Tongue (tissue), 3 donors: ENCODE measurements at places on chromosomes 4 and X.
A peak's percentile ranks its signal among the peaks of the same experiment; 100 is the strongest.

DNA sequence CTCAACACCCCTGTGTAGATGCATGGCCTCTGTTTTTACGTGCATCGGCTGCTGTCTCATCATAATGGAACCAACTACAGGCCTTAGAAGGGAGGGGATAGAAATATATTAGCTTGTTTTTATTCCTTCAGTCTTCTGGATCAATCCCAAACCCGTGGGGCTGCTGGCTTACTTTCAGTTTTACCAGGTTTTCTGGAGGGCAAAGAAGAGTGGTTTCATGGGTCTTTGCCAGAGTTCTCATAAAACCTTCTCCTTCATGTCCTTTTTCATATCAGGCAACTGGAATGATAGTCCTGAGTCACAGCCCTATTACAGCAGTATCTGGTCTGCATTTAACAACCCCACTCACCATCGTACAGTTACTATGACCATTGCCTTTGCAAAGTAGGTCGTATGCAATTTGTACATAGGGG, 34.6 kb downstream of the PPP2R2C start:
- DNase-seq: no peak

DNA sequence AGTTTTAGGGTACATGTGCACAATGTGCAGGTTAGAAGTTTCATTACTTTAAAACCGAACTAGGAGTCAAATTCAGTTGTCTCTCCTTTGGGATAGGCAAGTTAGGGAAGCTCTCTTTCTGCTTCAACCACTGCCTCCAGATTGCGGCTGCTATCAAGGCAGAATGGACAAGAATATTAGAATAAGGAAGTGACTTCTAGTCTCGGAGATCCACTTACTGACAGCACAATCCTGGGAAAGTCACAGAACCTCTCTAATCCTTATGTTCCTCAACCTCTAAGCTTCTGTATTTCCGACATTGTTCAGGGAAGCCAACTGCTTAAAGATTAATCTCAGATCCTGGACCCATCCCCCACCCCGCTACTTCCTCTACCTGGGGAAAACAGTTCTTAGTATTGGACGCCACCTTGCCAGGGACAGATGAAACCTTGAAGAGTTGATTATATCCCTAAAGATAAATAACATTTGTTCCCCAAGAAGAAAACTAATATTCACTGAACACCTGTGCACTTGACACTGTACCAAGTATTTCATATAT, 2.1 kb downstream of the NUP62CL start:
- DNase-seq: peak; percentile 0

DNA sequence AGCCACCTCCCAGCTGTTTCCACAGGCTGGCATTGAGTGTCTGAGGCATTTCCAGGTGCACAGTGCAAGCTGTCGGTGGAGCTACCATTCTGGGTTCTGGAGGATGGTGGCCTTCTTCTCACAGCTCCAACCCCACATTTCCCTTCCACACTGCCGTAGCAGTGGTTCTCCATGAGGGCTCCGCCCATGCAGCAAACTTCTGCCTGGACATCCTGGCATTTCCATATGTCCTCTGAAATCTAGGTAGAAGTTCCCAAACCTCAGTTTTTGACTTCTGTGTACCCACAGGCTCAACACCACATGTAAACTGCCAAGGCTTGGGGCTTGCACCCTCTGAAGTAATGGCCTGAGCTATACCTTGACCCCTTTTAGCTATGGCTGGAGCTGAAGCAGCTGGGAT, 10.3 kb upstream of the FRMPD4 start:
- no peak for DNase-seq

- no peak for DNase-seq
Measured at GRCh38 chr4:184890499-184890898, 64.7 kb upstream of the ACSL1 start.

DNA sequence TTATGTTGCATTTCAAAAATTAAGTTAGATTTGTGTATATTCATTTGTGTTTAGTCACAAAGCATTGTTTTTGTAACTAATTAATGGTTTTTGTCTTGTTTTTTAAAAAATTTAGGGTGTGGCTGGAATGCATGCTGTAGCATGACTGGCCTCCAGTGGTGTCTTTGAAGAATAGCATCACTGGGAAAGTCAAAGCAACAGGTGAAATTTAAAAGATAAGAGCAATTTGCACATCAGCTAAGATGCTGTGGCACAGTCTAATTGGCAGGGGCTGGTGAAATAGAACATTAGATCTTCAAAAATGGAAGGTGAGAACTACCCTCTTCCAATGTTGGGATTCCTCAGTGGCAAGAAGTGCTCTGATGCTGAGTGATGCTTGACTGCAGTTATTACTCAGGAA, 45.3 kb downstream of the ANK2 start:
- DNase-seq: peak; percentile 33

DNA sequence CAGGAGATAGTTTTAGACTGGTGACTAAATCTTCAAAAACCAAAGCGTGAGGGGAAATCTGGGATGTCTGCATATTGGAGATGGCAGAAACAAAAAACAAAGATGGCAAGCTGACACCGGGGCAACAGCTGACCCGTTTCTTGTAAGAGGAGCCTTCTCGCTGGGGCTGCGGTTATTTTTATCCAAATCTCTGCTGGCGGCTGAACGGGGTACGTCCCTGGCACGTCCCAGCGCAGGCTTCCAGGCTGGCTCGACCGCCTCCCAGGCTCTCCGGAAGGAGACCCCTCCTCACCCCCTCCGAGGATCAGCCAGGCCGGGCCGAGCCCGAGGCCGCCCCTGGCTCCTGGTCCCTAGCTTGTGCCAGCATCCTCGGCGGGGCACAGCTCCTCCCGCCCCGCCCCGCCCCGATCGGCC, 403 bp downstream of the SGCB start:
- peak; percentile 92 for DNase-seq

DNA sequence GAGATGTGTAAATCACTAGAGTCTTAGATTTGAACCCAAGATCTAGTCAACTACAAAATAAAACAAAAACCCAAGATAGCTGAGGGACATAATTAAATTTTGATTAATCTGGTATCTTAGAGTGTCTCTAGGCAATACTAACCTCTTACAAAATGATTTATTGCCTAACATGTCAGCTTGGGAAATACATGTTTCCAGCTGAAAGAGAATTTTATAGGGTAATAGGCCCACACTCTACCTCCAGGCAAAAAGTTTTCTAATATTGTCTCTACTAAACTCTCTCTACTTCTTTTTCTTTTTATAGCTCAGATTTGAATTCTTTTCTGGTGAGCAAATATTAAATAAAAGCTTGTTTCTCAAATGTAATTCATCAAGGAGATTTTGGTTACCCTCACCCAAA, 263.2 kb downstream of the IL15 start:
- no peak for DNase-seq

DNA sequence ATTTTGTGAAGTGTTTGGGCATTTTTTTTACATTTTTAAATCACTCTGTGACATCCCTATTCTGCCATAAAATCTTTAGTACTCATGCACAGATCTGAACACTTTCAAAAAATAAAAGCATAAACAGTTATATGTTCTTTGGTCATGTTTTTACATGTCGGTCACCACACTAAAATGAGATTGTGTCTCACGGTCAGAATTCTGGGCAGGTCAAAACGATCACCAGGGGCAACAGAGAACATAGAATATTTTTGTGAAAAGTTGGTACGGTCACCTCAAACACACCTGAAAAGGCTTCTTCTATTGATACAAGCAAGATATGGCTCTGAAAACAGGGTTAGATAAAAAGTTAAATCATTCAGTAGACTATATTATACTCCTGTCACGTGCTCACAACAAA, 189.1 kb downstream of the PDGFC start:
- no peak for DNase-seq

DNA sequence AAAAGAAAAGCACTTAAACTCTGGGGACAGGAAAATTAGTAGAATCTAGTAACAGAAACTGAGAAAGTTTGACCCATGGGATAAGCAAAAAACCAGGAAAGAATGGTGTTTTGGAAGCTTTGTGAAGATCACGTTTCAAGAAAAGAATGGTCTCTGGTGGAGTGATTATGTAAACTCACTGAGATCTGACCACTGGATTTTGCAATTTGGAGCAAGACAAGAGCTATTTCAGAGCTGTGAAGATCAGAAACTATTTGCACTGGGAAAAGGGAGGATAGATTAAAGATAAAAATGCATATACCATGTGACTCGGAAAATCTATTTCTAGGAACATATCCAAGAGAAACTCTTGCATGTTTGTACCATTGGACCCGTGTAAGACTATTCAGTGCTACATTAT, 4.3 kb downstream of the TMPRSS11D start:
- no peak for DNase-seq

DNA sequence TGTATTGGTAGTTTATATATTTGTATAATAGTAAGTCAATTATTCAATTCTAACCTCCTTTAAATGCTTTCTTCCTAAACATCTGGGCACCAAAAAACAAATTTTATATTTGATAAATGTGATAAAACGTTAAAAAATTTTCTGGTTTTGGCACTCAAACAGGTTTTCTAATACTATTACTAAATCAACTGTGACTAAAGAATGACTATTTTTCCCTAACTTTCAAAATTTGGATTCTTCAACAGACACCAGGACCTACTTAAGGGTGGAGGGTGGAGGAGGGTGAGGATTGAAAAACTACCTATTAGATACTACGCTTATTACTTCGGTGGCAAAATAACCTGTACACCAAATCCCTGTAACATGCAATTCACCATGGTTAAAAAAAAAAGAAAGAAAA, 555.5 kb downstream of the IL15 start:
- DNase-seq: no peak

GRCh38 chrX:136214551-136214950, 36.6 kb downstream of the MAP7D3 start:
- no peak for DNase-seq

DNA sequence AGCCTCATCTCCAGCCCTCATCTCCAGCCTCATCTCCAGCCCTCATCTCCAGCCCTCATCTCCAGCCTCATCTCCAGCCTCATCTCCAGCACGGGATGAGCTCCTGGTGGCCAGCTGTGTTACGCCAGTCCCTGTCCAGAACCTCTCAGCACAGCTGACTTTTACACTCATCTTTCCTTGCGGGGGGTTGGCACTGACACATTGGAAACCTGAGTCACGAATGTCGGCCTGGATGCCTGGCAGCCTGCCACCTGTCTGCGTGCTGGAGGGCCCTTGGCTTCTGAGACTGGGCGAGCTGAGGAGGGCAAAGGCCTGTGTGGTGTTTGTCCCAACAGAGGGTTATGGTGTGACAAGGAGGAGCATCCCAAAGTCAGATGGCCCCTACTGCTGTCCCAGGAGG, 66.1 kb upstream of the HGFAC start:
- peak; percentile 51 for DNase-seq

DNA sequence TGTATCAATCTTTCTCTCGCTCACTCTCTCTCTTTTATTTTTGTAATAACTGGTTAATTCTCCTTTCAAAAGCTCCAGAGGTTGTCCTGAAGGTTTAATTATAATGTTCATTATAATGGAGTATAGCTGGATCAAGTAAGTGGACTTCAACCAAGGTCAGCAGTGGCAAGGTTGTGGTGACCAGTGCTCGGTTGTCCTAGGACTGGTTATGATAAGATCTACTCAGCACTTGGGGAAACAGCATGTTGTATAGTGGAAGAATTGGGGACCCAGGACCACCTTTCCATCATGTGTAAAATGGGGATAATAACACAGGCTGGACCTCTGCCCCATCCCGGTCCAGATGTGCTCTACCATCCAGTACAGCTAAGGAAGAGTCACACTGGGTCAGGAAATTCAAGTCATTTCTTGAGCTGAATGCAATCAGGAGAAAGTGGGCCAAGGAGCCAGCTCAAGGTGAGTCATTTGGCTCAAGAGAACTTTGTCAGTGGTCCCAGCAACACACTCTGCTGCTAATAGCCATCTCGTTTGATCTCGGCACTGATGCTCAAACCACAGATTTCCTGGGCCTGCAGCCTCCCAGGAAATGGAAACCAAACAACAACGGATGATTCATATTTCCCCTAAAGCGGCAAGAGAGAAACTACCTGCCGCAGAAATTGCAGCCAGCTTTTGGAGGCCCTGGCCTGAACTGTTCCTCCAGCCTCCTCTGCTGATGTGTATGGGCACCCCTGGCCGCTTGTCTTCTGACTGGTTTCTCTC, 123.6 kb upstream of the RBPJ start:
- no peak for DNase-seq

- DNase-seq: no peak
Measured at GRCh38 chr4:14234307-14234706, 606.8 kb upstream of the BOD1L1 start.

DNA sequence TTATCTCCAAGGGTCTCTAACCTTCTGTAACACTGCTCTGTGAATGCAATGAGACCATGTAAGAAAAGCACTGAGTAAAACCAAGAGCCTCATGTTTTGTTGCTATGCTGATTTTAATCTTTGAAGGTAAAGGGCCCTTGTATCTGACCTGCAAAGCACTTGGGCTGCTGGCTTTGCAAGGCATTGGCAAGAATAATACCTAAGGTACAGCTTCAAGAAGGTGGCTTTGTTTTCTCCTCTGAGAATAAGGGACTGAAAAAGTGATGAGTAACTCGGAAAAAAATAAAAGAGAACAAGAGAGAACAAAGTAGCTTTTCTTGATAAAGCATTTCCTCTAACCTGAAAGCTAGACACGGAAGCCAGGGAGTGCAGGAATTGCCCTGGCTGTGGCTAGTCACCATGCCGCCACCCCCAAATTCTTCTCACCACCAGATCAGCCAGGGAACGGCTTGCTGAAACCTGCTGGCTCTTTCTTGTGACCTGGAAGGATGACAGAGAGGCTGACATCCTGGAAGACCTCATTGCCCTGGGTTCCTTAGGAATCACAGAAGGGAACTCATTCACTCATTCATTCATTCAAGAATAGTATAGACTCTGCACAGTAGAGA, 41.8 kb upstream of the HS3ST1 start:
- no peak for DNase-seq

DNA sequence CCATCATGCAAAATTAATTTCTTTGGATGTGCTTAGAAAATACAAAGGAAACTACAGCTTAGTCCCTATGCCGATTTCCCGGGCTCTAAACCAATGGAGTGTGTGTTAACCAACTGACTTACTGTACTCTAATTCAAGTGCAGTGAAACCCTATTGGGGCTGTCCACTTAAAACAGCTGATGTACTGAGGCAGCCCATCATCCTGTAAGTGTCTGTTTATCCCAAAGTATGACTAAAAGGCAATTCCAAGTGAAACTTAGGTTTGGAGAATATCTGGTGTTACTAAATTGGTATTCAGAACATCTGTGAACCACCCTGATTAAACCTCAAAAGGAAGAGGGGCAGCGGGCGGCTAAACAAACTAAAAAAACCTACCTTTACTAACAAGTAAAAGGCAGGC, 79.7 kb downstream of the GATB start:
- no peak for DNase-seq

GRCh38 chr4:124650614-124651013, 61.9 kb downstream of the ANKRD50 start:
- DNase-seq: no peak

DNA sequence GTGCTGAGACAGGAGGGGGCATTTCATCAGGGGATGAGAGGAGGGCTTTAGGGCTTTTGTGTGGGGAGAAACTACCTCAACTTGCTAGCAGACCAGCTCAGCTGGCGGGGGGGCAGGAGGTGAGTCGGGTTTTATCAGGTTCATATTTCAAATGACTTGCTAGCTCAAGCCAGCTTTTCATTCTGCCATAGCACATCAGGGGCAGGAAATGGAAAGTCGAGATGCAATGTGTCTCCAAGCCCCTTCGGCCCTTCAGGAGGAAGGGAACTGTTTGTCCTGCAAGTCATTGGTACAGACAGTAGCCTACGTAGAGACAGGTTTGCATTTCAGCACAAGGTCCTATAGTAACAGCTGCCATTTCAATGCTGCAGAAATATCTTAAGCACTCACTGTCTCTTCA, 194.1 kb downstream of the PTTG2 start:
- peak; percentile 59 for DNase-seq

GRCh38 chr4:107548211-107548905, 171.7 kb downstream of the PAPSS1 start:
- no peak for DNase-seq
